ENCODE measurements at places on chromosomes 2 and 18. TPM values are rescaled to one million over a fixed set of nuclear protein-coding genes. Genes with fewer than 3 reads are reported as not detected.

Gene RSAD2
- total RNA-seq = 2.1 TPM

Gene KLHL30
- not detected for total RNA-seq

Gene ADAM23
- 0.22 TPM for total RNA-seq

Gene SPR
- total RNA-seq = 69.4 TPM

Gene DCC
- total RNA-seq = not detected

Gene ALKAL2
- not detected for total RNA-seq

Gene LBX2
- not detected for total RNA-seq

Gene CFAP65
- 0.18 TPM for total RNA-seq

Gene SIX2
- total RNA-seq = 27.9 TPM

All from PC-3 (cell line).